RWPE1 (cell line): ENCODE measurements at places on chromosomes 13 and 19.

- no peak for DNase-seq
Measured at GRCh38 chr13:88908961-88909441, 1237.8 kb downstream of the SLITRK5 start.

DNA sequence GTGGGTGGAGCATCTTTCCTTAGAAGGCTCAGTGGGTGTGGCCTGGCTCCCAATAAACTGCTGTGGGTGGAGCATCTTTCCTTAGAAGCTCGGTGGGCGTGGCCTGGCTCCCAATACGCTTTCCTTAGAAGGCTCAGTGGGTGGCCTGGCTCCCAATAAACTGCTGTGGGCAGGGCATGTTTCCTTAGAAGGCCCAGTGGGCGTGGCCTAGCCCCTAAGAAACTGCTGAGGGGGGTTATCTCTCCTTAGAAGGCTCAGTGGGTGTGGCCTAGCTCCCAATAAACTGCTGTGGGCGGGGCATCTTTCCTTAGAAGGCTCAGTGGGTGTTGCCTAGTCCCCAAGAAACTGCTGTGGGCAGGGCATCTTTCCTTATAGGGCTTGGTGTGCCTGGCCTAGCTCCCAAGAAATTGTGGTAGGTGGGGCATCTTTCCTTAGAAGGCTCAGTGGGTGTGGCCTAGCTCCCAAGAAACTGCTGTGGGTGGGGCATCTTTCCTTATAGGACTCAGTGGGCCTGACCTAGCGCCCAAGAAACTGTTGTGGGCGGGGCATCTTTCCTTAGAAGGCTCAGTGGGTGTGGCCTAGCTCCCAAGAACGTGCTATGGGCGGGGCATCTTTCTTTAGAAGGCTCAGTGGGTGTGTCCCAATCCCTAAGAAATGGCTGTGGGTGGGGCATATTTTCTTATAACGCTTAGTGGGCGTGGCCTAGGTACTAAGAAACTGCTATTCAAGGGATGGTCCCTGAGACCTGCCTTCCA lies 10.3 kb downstream of the HSH2D start:
- no peak for DNase-seq

- DNase-seq: no peak
Measured at GRCh38 chr13:112733661-112734379, 44.0 kb downstream of the ATP11A start.

DNA sequence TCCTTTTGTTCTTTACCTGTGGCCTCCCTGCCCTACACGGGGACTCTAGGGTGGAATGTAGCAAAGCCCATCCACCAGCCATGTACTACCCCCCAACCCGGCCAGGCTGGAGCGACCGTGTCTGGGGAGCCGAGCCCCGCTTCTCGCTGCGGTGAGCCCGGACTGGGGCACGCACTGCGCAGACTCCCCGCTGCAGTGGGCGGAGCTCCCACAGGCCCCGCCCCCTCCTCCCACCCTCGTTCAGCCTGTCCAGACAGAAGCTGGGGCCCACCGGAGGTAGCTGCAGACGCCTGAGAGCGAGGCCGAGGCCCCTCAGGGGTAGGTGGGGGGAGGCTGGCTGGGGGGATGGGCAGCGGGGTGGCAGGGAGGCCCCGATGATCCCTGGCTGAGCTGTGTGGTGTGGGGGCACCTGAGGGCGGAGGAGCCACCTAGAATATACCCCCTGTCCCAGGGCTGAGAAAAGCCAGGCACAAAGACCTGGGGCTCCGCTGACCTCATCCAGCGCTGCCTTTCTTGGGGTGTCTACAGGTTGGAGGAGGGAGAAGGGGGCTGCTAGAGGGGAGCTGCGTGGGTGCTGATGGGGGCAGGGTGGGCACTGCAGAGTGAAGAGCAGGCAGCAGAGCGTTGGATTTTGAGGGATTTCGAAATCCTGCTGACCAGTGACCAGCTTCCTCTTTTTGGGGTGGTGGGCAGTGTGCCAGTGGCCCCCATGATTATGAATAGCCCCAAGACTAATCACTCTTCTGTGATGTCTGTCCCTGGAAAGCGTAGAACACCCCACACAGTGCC lies 17.3 kb downstream of the PLD3 start:
- peak; percentile 96 for DNase-seq

- no peak for DNase-seq
Measured at GRCh38 chr19:55592391-55593090, 6.8 kb downstream of the FIZ1 start.

DNA sequence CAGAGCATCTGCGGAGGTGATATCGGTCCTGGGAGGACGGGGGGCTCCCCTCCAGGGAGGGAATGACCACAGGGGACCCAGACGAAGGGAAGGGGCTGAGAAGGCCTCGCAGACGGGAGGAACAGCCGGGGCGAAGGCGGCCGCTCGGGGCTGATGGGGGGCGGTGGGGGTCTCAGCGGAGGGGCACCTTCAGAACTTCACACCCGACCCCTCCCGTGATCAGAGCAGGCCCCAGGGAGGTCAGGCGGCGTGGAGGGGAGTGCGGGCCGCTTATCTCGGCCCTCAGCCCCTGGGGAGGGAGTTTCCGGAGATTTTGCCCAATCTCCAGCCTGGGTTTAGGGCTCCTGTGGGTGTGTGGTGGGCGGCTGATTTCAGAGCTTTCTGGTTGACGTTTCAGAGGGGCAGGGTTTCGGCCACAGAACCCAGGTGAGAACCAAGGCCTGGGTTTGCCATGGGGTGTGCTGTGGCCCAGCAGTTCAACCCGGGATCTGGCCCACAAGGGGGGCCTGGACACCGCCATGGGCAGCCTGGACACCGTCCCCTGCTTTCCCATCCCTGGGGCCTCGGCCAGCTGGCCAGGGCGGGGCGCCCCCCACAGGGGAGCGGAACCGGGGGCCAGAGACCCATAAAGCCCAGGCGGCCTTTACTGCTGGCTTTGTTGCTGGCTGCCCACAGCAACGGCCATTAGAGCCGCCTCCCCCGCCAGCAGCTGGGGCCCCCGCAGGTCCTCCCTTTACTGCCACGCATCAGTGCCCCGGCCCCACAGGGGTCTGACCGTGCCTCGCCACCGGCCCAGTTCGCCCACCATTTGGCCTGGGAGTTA lies 29.0 kb downstream of the ARID3A start:
- DNase-seq: no peak

DNA sequence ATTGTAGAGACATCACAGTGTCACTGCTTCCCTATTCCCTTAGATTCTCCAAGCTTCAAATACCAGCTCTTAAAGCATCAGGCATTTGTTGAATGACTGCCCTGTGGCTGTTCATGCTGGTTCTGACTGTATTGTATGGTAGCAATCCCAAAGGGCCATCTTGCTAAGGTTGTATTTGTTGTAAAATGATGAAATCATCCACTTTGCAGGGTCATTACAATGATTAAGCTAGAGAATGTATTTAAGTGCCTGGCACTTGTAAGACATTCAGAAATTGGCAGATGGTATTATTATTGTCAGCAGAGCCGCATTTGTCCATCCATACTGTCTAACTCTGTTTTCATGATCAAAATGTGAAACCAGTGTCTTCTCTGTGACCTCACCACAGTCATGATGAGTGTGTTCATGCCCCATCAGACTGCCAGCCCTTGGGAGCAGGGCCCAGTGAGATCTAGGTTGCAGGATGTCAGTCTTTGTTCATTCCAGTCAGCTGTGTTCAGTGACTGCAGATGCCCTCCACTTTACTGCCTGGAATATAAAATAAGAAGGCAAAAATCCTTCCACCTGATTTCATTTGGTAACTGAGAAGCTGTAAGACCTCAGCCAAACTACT lies 86.1 kb downstream of the DHRS12 start:
- DNase-seq: no peak
